Activated CD4-positive, alpha-beta T cell treated with anti-CD3 and anti-CD28 coated beads, Interleukin-2, amount 50 U/mL, for 1 hour (primary cell): ENCODE measurements at places on chromosomes 16 and 17.

DNA sequence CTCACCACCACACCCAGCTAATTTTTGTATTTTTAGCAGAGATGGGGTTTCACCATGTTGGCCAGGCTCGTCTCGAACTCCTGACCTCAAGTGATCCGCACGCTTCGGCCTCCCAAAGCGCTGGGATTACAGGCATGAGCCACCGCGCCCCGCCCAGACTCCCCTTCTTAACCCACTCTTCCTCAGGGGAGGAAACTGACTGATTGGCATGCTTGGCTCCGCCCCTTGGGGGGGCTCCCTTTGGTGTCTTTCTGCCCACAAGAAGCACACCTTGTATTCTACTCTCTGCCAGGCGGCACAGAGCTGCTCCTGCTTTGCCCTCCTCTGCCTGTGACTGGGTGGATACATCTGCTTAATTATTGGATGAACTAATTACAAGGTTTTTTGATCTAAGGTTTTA lies 4.7 kb upstream of the ASGR2 start:
- no peak for DNase-seq

GRCh38 chr16:2511996-2512734 lies 1.6 kb upstream of the ATP6V0C start:
- no peak for DNase-seq

- no peak for DNase-seq
Observed at GRCh38 chr17:48406936-48407567, 23.0 kb downstream of the SKAP1 start.

DNA sequence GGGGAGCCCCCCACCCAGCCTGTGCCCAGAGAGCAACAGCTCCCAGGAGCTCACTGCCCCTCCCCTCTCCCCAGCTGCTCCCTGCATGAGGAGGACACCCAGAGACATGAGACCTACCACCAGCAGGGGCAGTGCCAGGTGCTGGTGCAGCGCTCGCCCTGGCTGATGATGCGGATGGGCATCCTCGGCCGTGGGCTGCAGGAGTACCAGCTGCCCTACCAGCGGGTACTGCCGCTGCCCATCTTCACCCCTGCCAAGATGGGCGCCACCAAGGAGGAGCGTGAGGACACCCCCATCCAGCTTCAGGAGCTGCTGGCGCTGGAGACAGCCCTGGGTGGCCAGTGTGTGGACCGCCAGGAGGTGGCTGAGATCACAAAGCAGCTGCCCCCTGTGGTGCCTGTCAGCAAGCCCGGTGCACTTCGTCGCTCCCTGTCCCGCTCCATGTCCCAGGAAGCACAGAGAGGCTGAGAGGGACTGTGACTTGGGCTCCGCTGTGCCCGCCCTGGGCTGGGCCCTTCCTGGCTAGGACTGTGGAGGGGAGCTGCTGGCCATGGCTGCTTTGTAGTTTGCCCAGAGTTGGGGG lies 584 bp downstream of the TCAP start:
- no peak for DNase-seq

- peak; percentile 59 for DNase-seq
Observed at GRCh38 chr17:82859431-82860403, 19.9 kb upstream of the ZNF750 start.

GRCh38 chr16:22284637-22285036 lies 12.6 kb upstream of the POLR3E start:
- DNase-seq, result no peak

GRCh38 chr17:80449930-80450576 lies 26.4 kb downstream of the NPTX1 start:
- no peak for DNase-seq

GRCh38 chr17:79002796-79003593 lies 6.6 kb downstream of the CANT1 start:
- DNase-seq, result no peak

DNA sequence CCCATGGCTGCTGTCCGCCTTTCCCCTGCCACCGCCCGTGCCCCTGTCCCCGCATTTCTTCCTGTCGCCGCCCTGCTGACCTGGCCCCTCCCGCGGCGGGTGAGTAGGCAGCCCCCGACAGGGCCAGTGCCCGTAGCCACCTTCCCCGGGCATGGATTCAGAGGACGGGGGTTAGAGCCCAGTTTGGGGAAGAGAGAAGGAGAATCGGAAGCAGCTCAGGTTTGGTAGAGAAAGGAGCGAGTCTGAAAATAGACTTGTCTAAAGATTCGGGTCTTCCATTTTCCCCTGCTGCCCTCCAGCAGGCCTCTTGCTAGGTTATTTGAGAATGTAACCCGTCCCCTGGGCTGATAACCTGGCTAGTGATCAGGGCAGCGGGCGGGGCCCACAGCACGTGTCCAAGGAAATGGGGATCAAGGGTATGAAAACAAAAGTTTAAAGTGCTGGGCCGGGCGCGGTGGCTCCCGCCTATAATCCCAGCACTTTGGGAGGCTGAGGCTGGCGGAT lies 7.9 kb upstream of the CLDN9 start:
- no peak for DNase-seq

DNA sequence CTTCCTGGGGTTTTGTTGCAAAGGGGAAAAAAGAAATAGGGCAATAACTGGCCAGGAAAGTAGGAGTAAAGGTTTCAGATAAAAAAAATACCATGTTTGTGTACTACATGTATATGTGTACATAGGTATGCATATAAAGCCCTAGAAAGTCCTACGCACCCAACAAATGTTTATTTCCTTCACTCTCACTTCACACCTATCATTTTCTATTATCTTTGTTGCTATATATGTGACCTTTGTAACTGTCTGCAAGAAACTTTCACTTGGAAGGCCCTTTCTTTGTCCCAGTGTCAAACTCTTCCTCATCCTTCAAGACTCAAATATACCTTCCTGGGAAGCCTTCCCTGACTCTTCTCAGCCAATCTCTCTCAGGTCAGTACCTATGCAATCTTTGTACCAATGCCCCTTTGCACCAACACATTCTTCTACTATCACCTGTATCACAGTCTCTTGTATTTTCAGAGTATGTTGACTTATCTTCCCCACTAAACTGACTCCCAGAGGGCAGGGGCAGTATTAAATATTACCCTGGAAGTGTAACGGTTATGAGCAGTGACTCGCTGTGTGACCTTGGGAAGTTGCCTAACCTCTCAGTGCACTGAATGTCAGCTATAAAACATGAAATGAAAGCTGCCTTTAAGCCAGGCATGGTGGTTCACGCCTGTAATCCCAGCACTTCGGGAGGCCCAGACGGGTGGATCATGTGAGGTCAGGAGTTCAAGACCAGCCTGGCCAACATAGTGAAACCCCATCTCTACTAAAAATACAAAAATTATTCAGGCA lies 6.5 kb downstream of the XPO6 start:
- no peak for DNase-seq

DNA sequence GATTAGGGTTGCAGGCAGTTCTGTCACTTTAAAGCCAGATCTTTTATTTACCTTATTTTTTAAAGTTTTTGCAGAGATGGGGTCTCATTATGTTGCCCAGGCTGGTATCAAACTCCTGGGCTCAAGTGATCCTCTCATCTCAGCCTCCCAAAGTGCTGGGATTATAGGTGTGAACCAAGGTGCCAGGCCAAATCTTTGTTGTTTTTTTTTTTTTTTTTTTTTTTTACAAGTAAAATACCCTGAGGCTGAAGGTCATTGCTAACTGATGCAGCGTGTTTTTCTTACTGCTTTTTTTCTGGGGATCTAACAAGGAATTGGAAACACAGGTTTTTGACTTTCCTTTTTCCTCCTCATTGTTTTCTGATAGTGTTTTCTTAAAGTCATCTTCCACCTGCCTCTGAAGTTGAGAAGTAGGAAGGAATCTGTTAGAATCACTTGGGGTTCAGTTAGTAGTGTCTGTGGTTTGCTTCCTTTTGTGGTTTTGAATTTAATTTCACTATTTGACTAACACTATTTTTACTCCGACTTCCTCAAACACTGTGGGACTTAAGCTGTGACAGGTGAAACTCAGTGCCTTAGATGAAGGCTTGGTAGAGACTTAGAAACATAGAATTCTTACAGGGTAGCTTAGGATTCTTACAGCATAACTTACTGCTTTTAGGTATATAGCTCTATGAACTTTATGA lies 22.2 kb downstream of the CLTC start:
- DNase-seq, result no peak

DNA sequence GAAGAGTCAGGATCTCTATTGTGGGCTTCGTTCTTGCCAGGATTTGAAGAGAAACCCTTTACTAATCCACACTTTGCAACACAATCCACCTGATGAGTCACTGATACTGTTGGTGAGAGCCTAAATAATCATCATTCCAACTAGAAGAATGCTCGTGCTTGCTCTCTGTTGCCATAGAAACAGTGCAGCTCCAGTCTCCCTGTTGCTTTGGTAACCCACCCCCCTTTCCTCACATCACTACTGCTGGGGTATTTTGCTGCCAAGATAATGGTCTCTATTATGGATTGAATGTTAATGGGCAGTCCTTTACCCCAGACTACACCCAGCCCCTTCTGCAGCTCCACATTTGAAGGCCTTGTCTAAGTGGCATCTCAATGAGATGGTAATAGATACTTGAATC lies 190.4 kb downstream of the ABCC12 start:
- no peak for DNase-seq

DNA sequence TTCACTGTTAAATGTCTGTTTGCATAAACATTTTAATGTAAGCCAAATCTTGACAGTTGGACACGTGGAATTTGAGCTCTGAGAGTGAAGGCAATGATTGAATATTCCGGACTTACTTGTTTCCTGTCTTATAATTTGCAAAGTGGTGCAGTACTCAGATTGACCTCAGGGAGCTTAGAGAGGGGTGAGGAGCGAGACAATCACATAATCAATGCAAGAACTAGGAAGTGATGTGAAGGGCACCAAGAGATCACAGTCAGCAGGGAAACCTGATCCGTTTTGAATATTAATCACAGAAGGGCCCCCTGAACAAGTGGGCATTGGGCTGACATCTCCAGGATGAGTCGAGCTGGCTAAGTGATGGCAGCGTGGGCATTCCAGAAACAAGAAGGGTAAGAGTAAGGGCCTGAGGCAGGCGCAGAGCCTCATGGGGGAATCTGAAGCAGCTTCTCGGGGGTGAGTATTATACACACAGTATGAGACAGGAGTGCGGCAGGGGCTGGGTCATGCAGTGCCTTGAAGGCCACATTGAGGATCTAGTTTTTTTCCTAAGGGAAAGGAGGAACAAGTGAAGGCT lies 26.1 kb downstream of the TEX2 start:
- no peak for DNase-seq

DNA sequence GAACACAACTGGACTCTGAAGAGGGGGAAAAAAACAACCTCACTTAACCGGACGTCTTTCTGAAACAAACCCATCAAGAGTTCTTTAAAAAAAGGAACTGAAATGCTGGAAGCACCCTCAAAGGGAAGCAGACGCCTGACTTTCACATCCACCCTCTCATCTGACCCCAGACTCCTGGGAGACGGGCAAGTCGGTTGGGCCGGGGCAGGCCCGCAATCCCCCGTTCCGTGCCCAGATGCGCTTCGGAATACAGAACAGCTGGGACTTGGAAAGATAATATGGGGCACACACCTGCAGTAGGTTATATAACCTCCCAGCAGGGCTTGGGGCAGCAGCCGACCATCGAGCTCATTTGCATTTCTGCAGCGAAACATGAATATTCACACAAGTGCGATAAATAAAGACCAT lies 3.7 kb downstream of the ARHGAP27 start:
- DNase-seq, result no peak

DNA sequence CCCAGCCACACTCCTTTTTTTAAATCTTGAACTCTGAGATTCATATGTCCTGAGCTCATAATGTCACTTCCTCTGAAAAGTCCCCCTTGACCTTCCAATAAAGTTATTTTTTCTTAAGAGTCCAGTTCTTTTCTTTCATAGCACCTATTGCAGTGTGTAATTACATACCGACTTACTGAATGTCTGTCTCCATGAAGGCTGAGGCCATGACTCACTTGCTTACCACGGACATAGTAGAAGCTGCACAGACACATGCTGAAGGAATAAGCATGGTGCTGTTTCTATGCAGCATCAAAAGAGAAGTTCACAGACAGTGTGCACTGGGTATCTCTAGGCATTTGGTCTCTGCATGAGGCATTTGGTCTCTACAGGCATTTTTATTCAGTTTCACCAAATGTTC lies 77.2 kb downstream of the C17orf67 start:
- DNase-seq, result no peak

DNA sequence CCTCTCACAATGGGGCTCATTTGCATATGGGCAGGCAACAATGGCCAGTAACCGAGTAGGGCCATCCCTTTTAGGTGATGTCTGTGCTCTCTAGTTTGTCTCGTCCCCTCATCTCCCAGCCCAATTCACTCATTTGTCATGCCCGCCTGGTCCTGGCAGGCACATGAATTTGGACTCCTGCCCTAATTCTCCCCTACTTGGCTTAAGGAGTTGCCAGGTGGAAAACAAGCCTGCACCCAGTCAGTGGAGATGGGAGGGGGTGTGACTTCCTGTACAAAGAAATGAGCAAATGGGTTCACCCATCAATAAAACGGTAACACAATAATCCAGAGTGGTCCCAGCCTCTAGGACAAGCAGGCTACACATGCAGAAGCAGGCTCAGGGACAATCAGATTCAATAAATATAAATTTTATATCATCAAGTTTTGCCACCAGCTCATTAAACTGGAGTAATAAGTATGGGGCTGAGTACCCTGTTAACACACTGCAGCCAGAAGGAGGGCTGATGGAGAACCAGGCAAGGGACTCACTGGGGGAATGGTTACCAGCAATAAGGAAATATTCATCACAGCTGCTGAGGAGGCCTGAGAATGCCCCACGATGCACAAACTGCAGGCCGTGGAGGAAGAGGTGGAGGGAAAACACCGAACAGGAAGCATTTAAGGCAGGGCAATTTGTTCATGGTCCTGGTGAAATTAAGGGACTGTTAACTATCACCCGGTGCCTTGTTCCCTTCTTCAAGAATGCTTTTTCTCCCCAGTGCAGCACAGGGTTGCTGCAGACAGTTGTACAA lies 84.4 kb upstream of the GPRC5B start:
- no peak for DNase-seq

DNA sequence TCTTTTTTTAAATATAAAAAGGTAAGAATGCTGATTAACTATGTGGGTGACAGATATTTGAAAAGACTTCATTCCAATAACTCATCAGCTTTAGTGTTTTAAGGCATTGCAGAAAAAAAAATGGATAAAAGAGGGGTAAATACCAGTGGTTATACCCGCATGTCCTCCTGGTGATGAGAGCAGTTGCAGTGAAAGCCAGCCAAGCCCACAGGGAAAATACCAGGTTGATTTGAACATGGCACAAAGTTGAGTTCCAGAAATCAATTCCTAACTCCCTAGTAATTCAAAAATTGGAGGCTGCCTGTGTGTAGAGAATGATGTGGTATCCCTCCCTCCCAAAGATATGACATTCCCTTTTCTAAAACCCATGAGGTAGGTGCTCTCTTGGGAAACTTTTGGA lies 453.2 kb upstream of the SOX9 start:
- DNase-seq, result no peak

DNA sequence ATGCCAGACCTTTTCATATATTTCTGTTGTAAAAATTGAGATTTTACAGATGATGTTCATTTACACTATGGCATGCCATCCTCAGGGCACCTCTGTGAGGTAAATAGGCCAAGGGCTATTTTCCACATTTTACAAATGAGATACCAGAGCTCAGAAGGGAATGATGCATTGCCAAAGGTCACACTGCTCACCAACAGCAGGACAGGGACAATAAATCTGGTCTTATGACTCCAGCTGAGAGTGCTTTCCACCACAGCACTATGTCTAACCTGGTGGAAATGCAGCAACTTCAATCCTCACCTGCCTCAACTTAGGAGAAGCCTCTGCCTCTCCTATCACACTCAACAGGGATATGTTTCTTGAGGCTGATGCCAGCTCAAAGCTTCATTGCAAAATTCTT lies 40.6 kb downstream of the GRIN2A start:
- DNase-seq, result no peak
